ENCODE measurements at places on chromosomes 2 and 18. TPM values are rescaled to one million over a fixed set of nuclear protein-coding genes. Genes with fewer than 3 reads are reported as not detected.

Gene PARD3B
- 2.3 TPM for total RNA-seq

DNA sequence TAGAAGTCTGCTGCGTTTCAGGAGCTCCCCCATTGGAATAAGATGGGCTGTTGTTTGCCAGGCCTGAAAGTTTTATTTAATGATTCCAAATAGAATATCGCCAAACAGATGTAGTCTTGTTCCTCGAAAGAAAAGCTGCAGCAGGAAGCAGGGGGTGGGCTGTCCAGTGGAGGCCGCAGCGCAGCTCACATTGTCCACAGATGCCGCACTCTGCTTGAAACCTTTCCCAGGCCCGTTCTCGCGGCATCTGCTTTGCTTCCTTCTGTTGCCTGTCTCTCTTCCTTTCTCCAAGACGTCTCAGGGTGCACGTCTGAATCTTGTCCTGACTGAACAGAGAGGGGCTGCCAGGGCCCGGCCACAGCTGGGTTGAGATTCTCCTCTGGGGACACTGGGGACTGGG lies 12.4 kb upstream of the IGFBP2 start:
- H3K27ac ChIP-seq, result no peak overlapping the region
- H3K36me3 ChIP-seq, result no peaks in the 10 kb centered on the region
- H3K4me1 ChIP-seq, result peaks cover 13% of the 10 kb centered on the region
- H3K4me3 ChIP-seq, result no peak overlapping the region

DNA sequence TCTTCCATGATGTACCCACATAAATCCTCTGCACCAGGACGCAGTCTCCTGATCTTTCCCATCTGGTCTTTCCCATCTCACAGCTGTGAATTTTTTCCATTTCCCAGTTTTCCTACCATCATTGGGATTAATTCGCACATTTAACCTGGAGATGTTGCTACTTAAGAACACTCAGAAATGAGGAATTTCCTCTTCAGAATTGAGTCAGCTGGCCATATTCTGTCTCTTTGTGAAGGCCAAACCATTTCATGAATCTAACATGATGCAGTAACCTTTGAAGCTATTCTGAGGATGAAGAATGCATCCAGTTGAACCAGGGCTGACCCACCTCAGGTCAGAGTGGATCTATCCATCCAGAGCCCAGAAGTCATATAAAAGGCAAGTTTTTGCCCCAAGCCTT lies 326.8 kb downstream of the SETBP1 start:
- H3K27me3 ChIP-seq, result no peaks in the 10 kb centered on the region
- H3K27ac ChIP-seq, result no peak overlapping the region
- peaks cover 19% of the 10 kb centered on the region for H3K4me1 ChIP-seq
- DNase-seq, result no peak
- no peaks in the 10 kb centered on the region for H3K36me3 ChIP-seq

- peaks cover 1% of the 10 kb centered on the region for H3K27me3 ChIP-seq
- H3K4me1 ChIP-seq, result peaks cover 3% of the 10 kb centered on the region
- DNase-seq, result peak; percentile 5
- H3K4me3 ChIP-seq, result peak overlapping the region; percentile 41
- H3K36me3 ChIP-seq, result no peaks in the 10 kb centered on the region
Measured at GRCh38 chr2:201964631-201965206, 68.9 kb upstream of the FZD7 start.

DNA sequence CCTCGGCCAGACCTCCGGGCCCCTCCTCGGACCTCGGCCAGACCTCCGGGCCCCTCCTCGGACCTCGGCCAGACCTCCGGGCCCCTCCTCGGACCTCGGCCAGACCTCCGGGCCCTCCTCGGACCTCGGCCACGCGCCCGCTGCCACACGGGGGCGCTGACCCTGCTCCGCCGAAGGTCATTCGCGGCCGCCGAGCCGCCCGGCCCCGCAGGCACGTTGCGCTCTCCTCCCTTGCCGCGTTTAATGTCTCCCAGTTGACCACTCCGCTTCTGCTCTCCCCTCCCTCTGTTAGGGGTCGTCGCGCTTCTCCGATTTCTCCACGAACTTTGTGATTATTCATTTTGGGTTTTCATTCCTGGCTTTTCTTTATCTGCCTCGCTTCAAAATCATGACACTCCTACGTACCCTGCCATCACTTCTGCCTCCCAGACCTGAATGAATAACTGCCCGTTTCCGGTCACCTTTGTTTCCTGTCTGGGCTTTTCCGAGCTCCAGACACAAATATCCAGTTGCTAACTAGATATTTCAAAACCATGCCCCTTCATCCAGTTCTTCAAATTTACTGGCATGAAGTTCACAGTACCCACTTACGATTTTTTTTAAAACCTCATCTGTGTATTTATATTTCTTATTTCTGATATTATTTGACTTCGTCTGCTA lies 14.8 kb upstream of the COLEC12 start:
- H3K36me3 ChIP-seq, result no peaks in the 10 kb centered on the region
- no peak overlapping the region for H3K4me3 ChIP-seq
- peaks cover 5% of the 10 kb centered on the region for H3K4me1 ChIP-seq
- H3K27ac ChIP-seq, result no peak overlapping the region
- peaks cover 6% of the 10 kb centered on the region for H3K27me3 ChIP-seq

GRCh38 chr2:189421644-189422043 lies 19.6 kb upstream of the WDR75 start:
- H3K27ac ChIP-seq, result no peak overlapping the region
- no peaks in the 10 kb centered on the region for H3K4me1 ChIP-seq
- DNase-seq, result no peak
- H3K27me3 ChIP-seq, result peaks cover 2% of the 10 kb centered on the region
- H3K36me3 ChIP-seq, result peaks cover 2% of the 10 kb centered on the region

DNA sequence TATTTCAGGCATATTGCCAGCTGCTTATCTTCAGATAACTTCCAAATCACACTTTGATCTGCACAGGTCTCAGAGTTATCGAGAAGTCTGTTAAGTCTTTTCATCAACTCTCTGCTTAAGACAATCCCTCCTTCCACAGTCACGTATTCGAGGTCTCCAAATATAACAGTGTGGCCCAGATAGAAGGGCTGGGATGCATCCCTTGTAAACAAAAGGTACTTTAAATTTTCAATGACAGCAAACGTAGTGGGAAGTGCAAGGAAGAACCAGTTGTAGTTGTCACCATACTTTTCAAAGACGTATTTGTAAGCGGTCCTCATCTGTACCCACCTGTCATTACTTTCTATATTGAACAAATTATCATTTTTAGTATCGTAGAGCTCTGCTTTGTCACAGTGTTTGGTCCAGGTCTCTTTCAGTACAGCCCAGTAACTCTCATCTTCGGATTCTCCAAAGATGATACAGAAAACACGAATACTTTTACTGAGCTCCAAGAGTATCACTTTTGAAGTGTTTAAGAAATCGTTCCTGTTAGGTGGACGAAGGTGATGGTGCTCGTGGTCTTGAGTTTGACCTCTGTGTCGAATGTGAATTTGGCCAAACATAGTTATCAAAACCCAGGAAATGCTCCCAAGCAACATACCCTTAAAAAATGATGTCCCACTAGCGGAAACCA lies 445 bp downstream of the C1GALT1C1L start:
- peaks cover 2% of the 10 kb centered on the region for H3K36me3 ChIP-seq
- H3K27ac ChIP-seq, result peak overlapping the region; percentile 53
- peak overlapping the region; percentile 7 for H3K4me3 ChIP-seq
- peaks cover 27% of the 10 kb centered on the region for H3K27me3 ChIP-seq
- no peak for DNase-seq
- peaks cover 9% of the 10 kb centered on the region for H3K4me1 ChIP-seq

DNA sequence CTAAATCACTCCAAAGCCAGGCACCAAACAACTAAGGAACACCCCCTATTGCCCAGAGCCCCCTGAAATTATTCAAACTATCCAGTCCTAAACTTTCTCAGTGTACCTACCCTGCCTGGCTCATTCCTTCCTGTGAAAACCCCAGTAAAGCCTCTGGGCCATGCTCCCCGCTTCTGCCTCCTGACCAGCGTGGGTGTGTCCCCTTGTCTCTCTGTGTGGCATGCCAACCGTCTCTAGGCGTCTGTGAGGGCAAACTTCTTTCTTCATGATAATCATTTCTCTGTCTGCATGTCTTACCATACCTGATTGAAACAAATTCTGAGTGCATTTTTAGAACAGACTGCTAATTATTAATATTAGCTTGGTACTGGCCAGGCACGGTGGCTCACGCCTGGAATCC lies 109.0 kb upstream of the MSH2 start:
- no peaks in the 10 kb centered on the region for H3K36me3 ChIP-seq
- no peak overlapping the region for H3K27ac ChIP-seq
- no peaks in the 10 kb centered on the region for H3K4me1 ChIP-seq
- DNase-seq, result no peak
- no peaks in the 10 kb centered on the region for H3K27me3 ChIP-seq
- H3K4me3 ChIP-seq, result no peak overlapping the region

- no peaks in the 10 kb centered on the region for H3K4me1 ChIP-seq
- no peaks in the 10 kb centered on the region for H3K36me3 ChIP-seq
- no peak overlapping the region for H3K27ac ChIP-seq
- no peaks in the 10 kb centered on the region for H3K27me3 ChIP-seq
- no peak for DNase-seq
Measured at GRCh38 chr2:149200109-149200520, 130.3 kb upstream of the LYPD6 start.

DNA sequence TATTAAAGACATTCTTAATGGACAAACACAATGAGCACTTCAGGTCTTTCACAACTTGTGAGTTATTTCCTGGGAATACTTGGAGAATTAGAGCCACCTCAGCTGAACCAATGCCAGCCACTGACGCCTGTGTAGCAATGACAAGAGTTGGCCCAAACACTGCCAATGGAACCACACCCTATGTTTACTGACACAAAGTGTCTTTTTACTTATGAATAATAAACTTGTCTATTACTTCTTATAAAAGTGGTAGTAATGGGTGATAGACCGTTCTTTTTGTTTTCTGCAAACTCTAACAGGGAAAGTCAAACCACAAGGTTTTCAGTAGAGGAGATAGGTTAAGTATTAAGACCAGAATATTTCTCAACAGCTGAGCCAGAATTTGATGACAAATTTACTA lies 12.5 kb upstream of the CHAC2 start:
- H3K36me3 ChIP-seq, result peaks cover 33% of the 10 kb centered on the region
- no peak for DNase-seq

GRCh38 chr2:225773148-225773547 lies 373.6 kb downstream of the NYAP2 start:
- no peak overlapping the region for H3K4me3 ChIP-seq
- H3K27ac ChIP-seq, result no peak overlapping the region
- peaks cover 2% of the 10 kb centered on the region for H3K27me3 ChIP-seq
- H3K4me1 ChIP-seq, result no peaks in the 10 kb centered on the region

DNA sequence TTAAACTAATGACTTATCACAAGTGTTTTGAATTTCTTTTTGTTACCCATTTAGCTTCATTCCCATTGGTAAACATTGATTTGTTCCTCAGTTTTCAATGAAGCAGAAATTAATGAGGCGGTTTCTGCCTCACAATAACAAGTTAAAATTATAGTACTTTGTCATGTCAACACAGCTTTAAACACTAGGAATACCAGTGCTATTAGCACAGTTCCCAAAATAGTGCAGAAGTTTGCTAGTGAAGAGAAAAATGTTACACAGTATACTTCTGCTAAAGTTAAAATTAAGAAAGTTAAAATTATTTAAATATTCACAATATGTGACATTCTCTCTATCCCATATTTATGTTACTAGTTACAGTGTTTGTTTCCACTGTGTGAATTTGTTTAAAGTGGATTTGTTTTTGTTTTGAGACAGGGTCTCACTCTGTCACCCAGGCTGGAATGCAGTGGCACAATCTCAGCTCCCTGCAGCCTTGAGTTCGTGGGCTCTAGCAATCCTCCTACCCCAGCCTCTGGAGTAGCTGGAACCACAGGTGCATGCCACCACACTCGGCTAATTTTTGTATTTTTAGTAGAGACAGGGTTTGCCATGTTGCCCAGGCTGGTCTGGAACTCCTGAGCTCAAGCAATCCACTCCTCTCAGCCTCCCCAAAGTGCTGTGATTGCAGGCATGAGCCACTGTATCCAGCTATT lies 3.8 kb upstream of the CHN1 start:
- H3K27me3 ChIP-seq, result peaks cover 38% of the 10 kb centered on the region
- H3K4me3 ChIP-seq, result no peak overlapping the region

DNA sequence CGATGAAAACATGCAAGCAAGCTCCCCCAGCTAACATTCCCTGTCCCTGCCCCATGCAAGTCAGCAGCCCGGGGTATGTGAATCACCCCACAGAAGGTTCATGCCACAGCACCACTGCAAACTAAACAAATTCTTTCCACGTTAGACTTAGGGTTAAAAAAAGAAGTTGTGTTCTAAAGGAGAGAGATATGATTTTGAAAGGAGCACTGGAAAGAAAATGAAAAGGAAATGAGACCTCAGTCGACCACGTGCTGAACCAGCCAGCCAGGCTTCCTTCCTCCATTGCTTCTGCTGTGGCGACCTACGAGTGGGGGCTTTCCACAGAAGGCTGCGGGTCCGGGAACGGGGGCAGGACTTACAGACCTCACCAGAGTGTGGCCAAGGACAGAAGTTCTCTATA lies 52.0 kb downstream of the ARL4C start:
- peaks cover 90% of the 10 kb centered on the region for H3K4me1 ChIP-seq
- peak overlapping the region; percentile 73 for H3K4me3 ChIP-seq
- peak overlapping the region; percentile 98 for H3K27ac ChIP-seq
- no peaks in the 10 kb centered on the region for H3K27me3 ChIP-seq
- H3K36me3 ChIP-seq, result peaks cover 23% of the 10 kb centered on the region

- H3K4me1 ChIP-seq, result peaks cover 3% of the 10 kb centered on the region
- H3K4me3 ChIP-seq, result no peak overlapping the region
- peaks cover 57% of the 10 kb centered on the region for H3K36me3 ChIP-seq
- H3K27me3 ChIP-seq, result no peaks in the 10 kb centered on the region
- no peak overlapping the region for H3K27ac ChIP-seq
Measured at GRCh38 chr2:85376291-85377065, 21.9 kb downstream of the ELMOD3 start.

- DNase-seq, result peak; percentile 88
- H3K4me3 ChIP-seq, result peak overlapping the region; percentile 83
- H3K27me3 ChIP-seq, result no peaks in the 10 kb centered on the region
Measured at GRCh38 chr2:96531872-96532505, 4.6 kb upstream of the ARID5A start.

Gene PAIP2B
- 12.2 TPM for total RNA-seq

Gene TRIM43
- total RNA-seq, result not detected

DNA sequence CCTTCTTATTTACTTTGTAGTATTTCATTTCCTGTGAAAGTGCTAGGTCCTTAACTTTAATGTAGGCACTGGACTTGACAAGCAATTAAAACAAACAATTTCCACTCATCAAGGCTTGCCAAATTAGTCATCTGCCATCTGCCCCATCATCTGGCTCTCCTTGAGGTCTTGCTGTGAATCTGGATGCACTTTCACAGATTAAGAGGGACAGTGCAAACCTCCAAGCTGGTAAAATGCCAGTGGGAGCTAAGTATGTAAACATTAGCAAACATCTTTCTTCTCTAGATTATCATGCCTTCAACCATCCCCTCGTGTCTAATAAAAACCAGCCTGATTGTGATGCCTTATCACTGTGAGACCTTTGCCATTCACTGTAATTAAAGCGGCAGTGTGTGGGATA lies 402.9 kb downstream of the ERBB4 start:
- H3K4me3 ChIP-seq, result no peak overlapping the region
- no peaks in the 10 kb centered on the region for H3K36me3 ChIP-seq
- H3K27me3 ChIP-seq, result no peaks in the 10 kb centered on the region
- no peak for DNase-seq
- H3K4me1 ChIP-seq, result no peaks in the 10 kb centered on the region

All from naive thymus-derived CD8-positive, alpha-beta T cell (primary cell).